HFFc6 (cell line): ENCODE measurements at places on chromosomes 16 and 17. TPM values are rescaled to one million over a fixed set of nuclear protein-coding genes. Genes with fewer than 3 reads are reported as not detected.

The SOST gene
- not detected in 3 replicates for total RNA-seq

The KRT16 gene
- 0.42 to 0.47 TPM in 2 of 3 replicates, not detected in the other for total RNA-seq

The TMEM106A gene
- total RNA-seq: 13.6 to 17.5 TPM (median 15.9 TPM) in 3 replicates

The NPB gene
- total RNA-seq: 0.68 to 1.5 TPM (median 1.5 TPM) in 3 replicates

The PDILT gene
- not detected in 3 replicates for total RNA-seq

The FBXW10 gene
- not detected in 2 replicates for total RNA-seq

The TK1 gene
- total RNA-seq: 82.5 to 142 TPM (median 98.9 TPM) in 3 replicates

The GGT6 gene
- total RNA-seq: not detected in 3 replicates

The KRT13 gene
- not detected in 3 replicates for total RNA-seq

The MT1G gene
- total RNA-seq: 0.73 TPM in 1 of 3 replicates, not detected in the others

The ITGAD gene
- total RNA-seq: not detected in 2 replicates

GRCh38 chr16:68344252-68344651 lies 33.4 kb downstream of the PRMT7 start:
- DNase-seq: no peak

DNA sequence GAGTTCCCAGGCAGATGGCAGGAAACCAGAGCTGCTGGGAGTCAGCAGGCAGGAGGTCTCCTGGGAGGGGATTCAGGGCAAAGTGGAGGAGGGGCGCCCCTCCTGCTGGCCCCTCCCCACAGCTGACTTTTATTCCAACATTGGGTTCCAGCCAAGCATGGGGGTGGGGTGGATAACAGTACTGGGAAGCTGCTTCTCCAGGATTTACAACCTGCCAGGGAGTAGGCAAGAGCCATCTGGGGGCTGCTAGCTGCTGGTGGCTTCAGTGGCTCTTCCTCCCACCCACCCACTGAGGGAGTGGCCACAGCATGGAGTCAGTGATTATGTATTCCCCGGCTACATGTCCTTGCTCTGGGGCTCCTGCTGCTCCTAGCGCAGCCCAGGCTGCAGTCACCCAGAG lies 36.8 kb downstream of the TMEM132E start:
- DNase-seq: no peak

DNA sequence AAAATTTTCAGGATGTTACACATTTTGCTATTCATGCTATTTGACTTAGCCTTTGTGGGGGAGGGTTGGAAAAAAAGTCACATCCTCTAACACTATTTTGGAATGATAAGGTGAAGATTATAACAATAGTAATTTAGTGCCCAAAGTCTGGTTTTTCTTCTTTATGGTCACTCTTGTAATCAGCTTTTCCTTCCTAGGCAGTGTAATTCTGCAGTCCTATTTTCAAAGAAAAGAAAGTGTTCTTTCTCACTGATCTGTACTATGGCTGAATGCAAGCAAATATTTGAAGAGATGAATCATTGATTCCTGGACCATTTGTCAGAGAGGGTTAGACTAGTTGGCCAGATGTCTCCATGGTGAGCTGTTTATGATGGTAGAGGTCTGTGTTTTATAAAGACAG lies 8.4 kb downstream of the RSPRY1 start:
- DNase-seq: peak; percentile 89

- DNase-seq: no peak
Observed at GRCh38 chr16:87041286-87041685, 275.9 kb downstream of the C16orf95 start.

DNA sequence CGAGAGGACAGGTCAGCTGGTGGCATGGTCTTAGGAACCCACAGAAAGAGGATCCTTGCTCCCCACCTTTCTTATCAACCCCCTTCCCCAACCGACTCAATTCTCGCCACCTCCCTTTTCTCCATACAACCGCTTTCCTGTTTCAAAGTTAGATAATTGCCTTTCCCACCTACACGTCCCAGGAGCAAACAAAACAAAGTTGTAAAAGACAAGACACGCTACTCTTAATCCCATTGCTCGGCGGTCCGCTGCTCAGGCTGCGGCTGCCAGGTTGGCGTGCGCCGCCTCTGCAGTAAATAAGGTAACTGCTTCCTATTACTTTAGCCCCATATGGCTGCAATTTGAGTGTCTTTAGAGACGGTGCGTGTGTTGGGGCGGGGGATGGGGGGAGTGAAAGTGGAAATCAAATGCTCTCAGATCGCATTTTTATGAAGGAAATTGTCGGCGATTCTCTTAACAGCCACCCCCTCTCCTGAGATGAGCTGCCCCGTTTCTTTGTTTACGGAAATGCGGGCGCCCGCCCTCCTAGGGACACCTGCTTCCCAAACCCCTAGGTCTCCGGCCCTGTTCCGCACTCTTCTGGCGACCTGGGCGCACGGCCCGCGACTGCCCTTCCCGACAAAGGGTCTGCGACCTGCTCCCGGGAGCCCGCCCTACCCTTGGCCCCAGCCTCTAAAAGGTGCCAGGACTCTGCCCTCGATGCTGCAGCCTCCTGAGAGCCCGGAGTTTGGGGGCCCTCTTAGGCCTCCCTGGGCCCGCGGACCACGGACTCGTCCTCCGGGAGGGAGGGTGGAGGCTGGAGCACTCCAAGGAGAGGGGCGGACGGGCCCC lies 3.7 kb upstream of the CBX8 start:
- peak; percentile 21 for DNase-seq

- no peak for DNase-seq
Observed at GRCh38 chr16:17266608-17267313, 204.0 kb downstream of the XYLT1 start.

GRCh38 chr16:24737391-24737871 lies 8.0 kb downstream of the TNRC6A start:
- DNase-seq: peak; percentile 45

GRCh38 chr16:49849754-49850108 lies 6.2 kb downstream of the ZNF423 start:
- no peak for DNase-seq

DNA sequence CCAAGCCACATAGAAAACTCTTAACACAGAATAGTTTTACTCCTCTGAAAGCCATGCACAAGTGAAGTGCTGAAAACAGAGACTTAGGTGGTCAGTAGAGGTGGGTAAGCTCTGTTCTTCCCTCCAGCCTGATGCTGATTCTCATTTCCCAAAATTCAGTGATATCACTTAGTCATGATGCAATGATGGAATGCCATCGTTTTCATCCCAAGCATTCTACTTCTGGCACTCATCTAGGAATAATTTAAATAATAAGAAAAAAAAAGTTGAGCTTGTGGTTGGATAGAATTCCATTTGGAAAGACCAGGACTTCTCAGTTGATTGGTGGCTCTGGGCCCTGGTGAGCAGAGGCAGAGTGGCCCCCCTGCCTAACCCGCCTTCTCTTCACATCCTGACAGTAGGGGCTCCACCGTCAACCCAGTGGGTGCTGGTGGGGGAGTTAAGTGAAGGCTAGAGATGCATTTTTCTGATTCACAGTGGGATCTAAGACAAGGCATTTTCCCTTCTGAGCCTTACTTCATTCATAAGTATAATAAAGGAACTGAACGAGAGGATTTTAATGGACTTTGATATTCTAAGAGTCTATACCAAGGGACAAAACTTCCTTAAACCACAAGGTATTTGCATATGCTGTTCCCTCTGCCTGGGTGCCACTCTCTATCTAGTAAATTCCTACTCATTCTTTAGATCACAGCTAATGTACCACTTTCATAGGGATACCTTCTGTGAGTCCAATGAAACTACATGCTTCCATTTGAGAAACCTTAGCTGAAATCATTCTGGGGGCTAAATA lies 310.3 kb upstream of the DYNLRB2 start:
- no peak for DNase-seq

- no peak for DNase-seq
Observed at GRCh38 chr16:1071561-1072225, 854 bp upstream of the SSTR5 start.

DNA sequence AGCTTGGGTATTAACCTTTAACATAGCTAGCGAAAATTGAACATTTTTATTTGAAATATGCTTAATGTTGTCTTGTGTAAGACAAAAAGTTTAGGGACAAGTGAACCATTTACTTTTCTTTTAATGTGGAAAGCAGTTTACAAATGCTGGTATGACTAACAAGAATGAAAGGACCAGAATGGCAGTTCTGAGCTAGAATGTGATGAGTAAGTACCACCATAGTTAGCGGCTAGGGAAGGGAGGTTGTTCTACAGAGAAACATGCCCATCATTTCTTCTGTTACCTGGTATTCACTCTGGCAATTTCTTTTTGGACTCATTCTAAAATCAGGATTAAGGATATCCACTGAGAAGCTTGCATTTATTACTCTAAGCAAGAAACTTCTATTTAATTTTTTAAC lies 121.1 kb downstream of the WWOX start:
- no peak for DNase-seq

- no peak for DNase-seq
Observed at GRCh38 chr16:59440502-59440901, 706.4 kb upstream of the GOT2 start.

GRCh38 chr17:42928714-42929496 lies 28.3 kb downstream of the G6PC1 start:
- DNase-seq: peak; percentile 80

- DNase-seq: peak; percentile 12
Observed at GRCh38 chr17:72306037-72306436, 185.2 kb downstream of the SOX9 start.

GRCh38 chr16:5763176-5763575 lies 665.6 kb upstream of the EEF2KMT start:
- DNase-seq: no peak
